Activated naive CD4-positive, alpha-beta T cell treated with anti-CD3 and anti-CD28 coated beads for 36 hours (primary cell): ENCODE measurements at places on chromosomes 5 and 9. TPM values are rescaled to one million over a fixed set of nuclear protein-coding genes. Genes with fewer than 3 reads are reported as not detected.

CCDC180 gene
- total RNA-seq, result 1.9 TPM

SPINK4 gene
- total RNA-seq, result not detected

DNA sequence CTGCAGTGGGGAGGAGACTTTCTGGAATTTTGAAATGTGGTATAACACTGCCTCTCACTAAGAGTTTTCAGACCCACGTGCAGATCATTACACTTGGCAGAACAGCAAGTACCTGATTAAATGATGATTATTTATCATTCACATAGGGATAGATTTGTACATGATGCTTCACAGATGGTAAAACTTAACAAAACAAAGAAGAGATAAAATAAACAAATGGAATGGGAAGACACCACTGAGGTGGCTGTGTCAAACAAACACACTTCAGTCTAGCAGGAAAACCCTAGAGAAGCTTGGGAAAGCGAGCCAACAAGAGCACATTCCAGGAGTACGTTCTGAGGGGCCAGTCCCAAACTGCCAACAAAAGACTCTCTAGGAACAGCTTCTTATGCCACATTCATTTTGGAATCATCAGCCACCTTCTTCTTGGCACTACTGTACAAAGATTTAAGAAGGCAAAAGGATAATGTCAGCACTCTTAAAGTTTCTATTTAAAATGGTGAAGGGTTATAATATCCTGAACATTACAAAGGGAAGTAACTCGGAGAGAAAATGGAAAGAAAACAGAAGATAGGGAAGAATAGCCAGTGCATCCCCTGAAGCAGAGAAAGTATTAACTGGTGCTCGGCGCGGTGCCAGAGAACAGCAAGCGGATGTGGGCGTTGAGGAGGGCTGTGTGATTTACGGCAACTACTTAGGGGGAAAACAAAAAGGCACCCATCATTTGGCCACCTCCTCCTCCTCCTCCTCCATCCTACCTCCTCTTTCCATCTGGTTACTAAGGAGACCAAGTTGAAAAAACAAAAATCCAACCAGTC lies 1.6 kb downstream of the MED27 start:
- H3K36me3 ChIP-seq, result peaks cover 12% of the 10 kb centered on the region
- peak overlapping the region; percentile 86 for H3K4me3 ChIP-seq

KCNV2 gene
- total RNA-seq, result not detected

DNA sequence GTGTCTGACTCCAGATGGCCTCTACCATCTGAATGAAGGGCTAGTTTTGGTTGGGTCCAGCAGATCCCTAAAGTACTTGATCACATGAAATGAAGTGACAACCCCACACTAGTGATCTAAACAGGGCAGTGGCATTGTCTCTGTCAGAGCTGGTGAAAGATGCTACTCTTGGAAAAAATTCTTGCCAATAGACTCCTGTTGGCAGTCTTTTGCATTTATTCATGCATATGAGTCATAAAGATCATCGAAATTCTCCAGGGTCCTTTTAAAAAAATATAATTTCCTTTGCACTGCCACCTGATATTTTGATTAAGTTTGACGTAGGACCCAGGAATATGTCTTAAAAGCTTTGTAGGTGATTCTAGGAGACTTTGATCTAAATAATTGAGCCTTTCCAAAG lies 135.1 kb upstream of the ELL2 start:
- no peaks in the 10 kb centered on the region for H3K27me3 ChIP-seq
- no peak for DNase-seq
- H3K27ac ChIP-seq, result no peak overlapping the region
- H3K4me3 ChIP-seq, result no peak overlapping the region
- H3K36me3 ChIP-seq, result no peaks in the 10 kb centered on the region

- H3K36me3 ChIP-seq, result no peaks in the 10 kb centered on the region
- H3K27me3 ChIP-seq, result no peaks in the 10 kb centered on the region
- H3K4me1 ChIP-seq, result no peaks in the 10 kb centered on the region
These were observed 219.3 kb upstream of the IER5L start for GRCh38 chr9:129397335-129397734.

DNA sequence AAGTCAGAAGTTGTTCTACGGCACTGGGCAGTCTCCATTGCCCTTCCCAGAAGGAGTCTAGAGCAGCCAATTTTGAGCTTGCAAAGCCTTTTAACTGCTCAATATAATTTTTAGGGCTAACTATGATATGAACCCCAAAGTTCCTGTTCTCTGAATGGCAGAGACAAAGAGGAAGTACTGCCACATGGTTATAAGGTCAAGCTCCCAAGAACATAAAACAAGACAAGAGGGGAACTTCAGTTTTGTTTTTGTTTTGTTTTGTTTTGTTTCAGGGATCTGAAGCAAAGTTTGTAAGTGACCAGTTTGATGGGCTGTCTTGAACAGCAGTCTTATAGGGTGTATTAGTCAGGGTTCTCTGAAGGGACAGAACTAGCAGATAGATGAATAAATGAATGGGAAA lies 11.9 kb upstream of the SMC2 start:
- DNase-seq, result no peak
- H3K27ac ChIP-seq, result no peak overlapping the region
- peaks cover 19% of the 10 kb centered on the region for H3K27me3 ChIP-seq
- no peak overlapping the region for H3K4me3 ChIP-seq
- no peaks in the 10 kb centered on the region for H3K4me1 ChIP-seq
- peaks cover 2% of the 10 kb centered on the region for H3K36me3 ChIP-seq

GRCh38 chr5:56190497-56190896 lies 42.6 kb downstream of the ANKRD55 start:
- H3K36me3 ChIP-seq, result no peaks in the 10 kb centered on the region
- no peak overlapping the region for H3K4me3 ChIP-seq
- peaks cover 22% of the 10 kb centered on the region for H3K4me1 ChIP-seq
- peak; percentile 64 for DNase-seq
- no peak overlapping the region for H3K27ac ChIP-seq
- no peaks in the 10 kb centered on the region for H3K27me3 ChIP-seq

PCYOX1L gene
- total RNA-seq, result 21.0 TPM
